Osteocyte (in vitro differentiated cells): ENCODE measurements at places on chromosomes 3 and 15.

DNA sequence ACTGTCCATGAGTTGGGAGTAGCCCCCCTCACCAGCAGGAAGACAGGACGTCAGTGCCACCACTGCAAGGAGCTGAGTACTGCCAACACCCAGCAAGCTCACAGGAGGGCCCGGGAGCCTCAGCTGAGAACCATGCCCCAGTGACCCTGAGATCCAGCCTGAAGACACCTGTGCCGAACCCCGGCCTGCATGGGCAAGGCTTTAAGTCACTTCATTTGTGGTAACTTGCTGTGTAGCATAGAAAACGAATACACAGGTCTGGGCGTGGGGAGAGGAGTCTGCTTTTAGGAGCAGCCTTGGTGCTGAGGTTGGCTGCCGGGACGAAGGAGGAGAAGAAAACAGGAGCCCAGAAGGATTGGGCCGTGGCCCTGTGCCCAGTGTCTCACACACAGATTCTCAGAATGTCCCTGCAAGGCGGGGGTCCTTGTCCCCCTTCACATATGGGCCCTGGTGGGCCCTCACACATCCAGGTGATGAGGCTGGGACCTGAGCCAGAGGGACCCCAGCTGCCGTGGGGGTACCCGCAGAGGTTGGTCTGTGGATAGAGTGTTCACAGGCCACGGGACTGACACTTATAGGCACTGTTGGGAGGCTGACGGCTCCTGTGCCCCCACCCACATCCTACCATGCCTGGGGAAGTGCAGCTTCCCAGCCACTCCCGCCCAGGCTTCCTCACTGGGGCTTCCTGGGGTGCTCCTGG is 85.3 kb downstream of the PLXNA1 start:
- DNase-seq = no peak

DNA sequence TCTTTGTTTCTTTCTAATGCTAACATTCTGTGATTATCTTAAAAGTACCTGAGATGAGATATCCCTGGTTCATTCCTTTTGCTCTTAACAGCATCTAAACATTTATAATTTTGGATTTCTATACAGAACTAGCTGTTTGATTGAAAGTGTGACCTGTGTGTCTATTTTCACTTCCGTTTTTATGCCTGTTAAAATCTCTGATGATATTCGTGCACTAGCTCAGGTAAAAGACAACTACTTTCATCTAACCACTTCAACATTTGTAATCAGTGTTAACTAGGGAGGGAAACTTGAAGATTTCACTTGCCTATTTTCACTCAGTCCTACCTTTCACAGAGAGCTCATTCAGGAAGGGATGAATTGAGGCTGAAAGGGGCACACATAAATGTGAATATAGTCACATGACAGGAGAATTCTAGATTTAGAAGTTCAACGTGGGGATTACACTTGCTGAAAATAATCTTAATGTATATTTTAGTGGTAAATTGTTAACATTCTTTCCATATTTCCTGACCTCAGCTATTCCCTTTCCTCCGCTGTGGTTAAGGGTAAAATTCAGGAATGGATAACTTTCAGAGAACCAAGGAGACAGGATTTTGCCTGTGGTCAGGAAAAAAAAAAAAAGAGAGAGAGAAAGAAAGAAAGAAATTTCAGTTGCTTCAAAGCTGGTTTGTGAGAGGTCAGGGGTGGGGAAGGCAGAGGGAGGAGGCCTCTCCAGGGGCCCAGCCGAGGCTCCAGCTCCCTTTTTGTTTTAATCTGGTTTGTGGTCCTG is 159.8 kb upstream of the TSC22D2 start:
- no peak for DNase-seq

GRCh38 chr3:79172241-79172640 is 595.6 kb downstream of the ROBO1 start:
- no peak for DNase-seq

DNA sequence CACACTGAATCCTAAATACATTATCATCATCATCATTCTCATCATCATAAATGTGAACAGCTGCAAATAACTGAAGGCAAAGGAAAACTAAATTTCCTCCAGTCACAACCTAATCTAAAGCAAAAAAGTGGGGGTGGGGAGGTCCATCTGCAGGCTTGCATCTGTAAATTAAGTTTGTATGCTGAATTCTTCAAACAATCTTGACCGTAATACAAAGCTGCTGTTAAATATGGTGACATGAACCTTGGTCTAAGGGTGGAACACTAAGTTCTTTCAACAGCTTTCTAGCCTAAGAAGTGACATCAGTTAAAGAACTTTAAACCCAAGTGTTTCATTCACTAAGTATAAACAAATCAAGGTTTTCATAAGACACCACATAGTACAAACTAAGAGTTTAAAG is 4.3 kb downstream of the LRRFIP2 start:
- DNase-seq = no peak

GRCh38 chr15:56492791-56493555 is 28.0 kb upstream of the MNS1 start:
- DNase-seq = no peak

- DNase-seq = no peak
These were observed 158.0 kb downstream of the RAB11A start for GRCh38 chr15:66027268-66027805.

GRCh38 chr3:170909129-170909903 is 879 bp upstream of the EIF5A2 start:
- DNase-seq = no peak
